ENCODE measurements at places on chromosomes 6 and 20.
A peak's percentile ranks its signal among the peaks of the same experiment; 100 is the strongest.

- no peak for DNase-seq
Measured at GRCh38 chr6:109662192-109662591, 28.8 kb downstream of the AK9 start.

- DNase-seq, result no peak
Measured at GRCh38 chr6:11710311-11710761, 68.3 kb downstream of the ADTRP start.

DNA sequence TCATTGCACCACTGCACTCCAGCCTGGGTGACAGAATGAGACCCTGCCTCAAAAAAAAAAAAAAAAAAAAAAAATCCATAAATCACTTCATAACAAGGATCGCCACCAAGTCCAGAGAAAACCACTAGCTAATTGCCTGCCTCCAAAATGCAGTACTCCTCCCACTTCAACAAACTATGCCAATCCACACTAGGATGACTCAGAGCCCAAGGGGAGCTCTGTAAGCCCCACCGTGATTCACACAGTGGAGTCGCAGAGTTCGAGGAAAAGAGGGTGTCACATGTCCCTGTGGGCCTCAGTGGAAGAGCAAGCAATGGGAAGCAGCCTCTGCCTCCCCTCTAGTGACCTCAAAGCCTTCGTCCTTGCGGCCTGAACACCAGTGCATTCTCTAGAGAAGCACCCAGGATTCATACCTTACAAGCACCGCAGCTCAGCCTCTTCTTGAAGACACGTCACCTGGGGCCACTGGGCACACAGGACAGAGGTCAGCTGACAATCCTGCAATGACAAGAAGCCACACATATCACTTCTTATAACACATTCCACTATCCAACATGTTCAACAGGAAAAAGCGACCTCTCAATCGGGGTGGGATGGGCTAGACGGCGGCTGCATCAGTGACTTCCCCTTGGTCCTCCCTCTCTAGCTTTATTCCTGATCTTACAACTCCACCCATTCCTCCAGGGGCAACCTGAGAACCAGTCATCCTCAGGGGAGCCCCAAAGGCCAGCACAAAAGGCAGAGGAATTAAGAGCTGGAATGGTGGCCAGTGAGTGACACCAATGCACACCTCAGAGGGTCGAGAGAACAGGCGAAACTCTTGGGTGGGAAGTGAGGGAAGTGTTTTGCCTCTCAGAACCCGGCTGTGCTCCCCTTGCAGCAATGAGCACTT, 8.9 kb downstream of the SNHG17 start:
- DNase-seq, result no peak

- DNase-seq, result no peak
Measured at GRCh38 chr6:138815221-138815620, 19.3 kb downstream of the ECT2L start.

GRCh38 chr20:57872816-57873409, 163.1 kb upstream of the PMEPA1 start:
- DNase-seq, result no peak

- no peak for DNase-seq
Measured at GRCh38 chr6:129281168-129281796, 398.3 kb downstream of the LAMA2 start.

DNA sequence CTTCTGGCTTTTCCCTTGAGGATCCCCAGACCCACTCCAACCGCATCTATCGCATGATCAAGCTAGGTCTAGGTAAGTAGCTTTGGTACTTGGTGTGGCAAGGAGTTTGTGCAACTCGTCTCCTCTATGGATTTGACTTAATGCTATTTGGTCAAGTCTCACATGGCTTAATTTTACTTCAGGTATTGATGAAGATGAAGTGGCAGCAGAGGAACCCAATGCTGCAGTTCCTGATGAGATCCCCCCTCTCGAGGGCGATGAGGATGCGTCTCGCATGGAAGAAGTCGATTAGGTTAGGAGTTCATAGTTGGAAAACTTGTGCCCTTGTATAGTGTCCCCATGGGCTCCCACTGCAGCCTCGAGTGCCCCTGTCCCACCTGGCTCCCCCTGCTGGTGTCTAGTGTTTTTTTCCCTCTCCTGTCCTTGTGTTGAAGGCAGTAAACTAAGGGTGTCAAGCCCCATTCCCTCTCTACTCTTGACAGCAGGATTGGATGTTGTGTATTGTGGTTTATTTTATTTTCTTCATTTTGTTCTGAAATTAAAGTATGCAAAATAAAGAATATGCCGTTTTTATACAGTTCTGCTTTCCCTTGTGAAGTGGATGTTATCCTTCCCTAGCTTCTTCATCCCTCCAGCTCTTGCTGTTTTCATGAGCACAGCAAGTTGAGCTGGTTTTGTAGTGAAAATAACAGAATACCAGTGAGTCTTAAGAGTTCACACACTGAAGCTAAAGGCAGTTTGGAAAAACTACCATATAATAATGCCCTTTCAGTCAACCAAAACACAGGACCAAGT, 3.8 kb downstream of the SLC35B2 start:
- DNase-seq, result no peak

GRCh38 chr20:10240655-10241054, 22.0 kb downstream of the SNAP25 start:
- no peak for DNase-seq

DNA sequence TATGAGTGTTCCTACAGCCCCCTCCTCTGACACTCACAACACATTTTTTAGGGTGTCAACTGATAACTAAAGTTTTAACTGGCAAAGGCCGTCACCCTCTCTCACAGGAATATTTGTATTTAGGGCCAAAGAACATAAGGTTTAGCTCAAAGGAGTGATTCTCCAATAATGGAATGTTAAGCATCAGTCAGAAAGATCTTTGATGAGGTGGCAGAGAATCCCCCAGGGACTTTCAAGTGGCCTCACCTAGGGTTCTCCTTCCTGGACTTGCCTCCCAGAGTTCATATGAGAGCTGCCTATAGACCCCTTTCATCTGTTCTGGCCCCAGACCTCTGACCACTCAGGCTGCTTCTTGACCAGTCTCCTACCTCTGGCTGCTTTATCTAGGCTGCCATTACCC, 7.4 kb upstream of the SCUBE3 start:
- no peak for DNase-seq

GRCh38 chr20:44302026-44302669, 8.9 kb downstream of the FITM2 start:
- no peak for DNase-seq

GRCh38 chr6:57265755-57266221, 43.7 kb upstream of the RAB23 start:
- DNase-seq, result peak; percentile 76

GRCh38 chr6:85453490-85453889, 3.6 kb downstream of the NT5E start:
- no peak for DNase-seq

DNA sequence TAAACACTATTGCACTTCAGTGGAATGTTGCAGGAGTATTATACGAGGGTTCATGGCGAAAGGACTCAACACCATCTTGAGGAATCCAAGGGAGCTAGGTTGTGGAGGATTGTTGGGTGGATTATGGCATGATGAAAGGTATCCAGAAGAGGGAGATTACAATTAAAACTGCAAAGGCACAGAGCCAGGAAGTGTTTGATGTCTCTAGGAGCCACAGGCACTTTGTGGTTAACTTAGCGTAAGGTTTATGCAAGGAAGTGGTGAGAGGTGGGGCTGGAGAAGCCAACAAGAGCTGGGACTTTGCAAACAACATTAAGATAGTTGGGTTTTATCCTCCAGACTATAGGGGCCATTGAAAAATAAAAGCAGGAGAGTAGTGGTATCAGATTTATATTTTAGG, 86.6 kb upstream of the TPD52L1 start:
- no peak for DNase-seq

DNA sequence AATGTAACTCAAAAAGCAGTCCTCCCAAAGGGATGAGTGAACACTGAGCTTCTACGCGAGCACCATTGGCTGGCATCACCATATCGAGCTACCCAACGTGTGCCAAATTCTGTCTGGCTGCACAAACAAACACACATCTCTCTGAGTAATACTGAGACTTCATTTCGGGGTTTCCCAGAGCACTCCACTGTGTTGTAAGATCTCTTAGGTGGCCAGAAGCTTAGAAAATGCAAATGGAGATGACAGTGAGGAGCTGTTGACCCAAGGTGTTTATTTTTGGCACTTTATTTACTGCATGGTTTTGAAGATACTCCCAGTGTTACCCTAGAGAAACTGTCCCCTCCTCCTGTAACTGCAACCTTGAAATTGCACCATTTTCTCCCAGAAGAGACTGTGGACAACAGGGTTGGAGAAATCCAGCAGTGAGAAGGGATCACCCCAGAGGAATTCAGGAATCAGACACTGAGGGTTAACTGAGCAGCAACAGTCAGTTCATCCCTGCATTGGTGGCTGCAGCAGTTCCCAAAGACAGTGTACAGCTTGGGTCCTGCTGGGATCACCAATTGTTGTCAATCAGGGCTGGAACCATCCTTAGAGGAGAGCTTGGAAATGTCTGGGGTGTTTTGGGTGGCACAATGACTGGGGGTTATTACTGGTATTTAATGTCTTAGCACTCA, 1.0 kb upstream of the RIPOR2 start:
- no peak for DNase-seq

DNA sequence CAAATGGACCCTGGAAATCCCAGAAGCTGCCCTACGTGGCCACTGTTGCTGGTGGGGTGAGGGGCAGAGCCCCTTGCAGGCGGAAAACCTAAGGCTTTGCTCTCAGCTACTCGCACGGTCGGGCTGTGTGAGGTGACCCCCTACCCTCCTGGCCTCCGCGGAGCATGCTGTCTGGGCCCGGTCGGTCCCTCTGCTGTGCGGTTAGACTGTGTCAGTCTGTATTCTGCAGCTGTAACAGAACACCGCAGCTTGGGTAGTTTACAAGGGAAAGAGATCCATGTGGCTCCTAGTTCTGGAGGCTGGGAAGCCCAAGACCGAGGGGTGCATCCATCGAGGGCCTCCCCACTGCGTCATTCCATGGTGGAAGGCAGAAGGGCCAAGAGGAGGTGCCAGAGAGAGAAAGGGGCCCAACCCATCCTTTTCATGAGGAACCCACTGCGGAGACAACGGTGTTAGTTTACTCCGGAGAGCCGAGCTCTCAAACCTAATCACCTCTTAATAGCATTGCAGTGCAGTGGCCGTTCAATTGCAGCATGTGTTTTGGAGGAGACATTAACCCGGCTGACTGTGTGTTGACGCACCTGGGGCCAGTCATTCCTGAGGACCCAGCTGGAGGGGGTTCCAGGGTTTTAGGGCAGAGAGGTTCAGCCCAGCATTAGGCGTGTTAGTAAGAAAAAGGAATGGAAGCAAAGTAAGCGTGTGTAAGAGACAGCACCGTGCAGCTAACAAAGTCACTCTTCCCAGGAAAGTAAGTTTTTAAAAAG, 18.3 kb downstream of the COL9A3 start:
- no peak for DNase-seq

DNA sequence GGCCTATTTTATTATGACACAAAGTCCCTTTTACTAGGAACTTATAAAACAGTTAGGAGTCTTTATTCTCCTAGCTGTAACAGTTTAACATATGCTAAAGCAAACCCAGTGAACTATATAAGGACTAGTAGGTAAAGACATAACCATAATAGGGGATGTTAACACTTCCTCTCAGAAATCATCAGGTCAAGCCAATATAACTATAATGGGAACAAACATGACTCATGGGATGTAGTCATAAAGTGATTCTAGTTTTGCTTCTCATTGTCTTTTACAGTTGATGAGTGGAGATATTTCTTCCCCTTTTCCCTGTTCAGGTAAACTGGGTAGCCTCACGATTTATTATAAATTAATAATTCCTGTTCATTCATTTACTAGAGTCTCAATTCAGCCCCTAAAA, 9.7 kb downstream of the PTCHD4 start:
- no peak for DNase-seq

DNA sequence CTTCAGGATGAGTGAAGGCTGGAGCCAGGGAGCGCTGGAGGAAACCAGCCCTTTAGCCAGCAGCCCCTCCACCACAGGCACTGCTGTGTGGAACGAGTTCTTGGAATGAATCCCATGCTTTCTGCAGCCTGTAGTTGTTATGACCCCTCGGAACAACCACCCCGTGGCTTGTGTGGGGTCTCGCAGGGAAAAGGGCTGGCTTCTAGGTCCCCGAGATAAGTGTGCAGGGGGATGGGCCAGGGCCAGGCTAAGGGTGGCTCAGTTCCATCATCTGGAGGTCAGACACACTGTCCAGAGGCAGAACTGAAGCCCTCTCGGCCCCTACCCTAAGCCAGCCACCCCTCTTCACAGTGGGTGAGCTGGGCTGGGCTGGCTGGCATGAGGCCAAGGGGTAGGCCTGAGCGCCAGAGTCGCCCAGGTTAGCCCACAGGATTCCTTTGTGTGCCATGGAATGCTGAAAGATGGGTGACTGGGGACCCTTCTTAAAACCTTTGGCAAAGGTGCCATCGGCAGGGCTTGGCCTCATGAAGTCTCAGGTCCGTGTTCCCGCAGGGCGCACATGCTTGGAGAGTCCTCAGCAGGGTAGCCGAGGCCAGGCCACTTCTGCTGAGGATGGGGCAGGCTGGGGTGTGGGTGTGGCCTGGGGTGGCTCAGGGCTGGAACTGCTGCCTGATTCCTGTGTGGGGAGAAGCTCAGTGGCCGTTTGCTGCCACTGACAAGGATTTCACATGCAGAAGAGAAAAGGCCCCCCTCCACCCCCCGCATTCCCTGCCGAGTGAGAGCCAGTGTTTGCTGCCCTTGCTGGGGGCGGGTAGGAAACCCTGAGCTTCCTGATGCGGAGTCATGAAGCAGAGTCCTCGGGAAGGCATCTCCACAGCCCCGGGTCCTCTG, 24.6 kb downstream of the SPATA2 start:
- DNase-seq, result no peak

DNA sequence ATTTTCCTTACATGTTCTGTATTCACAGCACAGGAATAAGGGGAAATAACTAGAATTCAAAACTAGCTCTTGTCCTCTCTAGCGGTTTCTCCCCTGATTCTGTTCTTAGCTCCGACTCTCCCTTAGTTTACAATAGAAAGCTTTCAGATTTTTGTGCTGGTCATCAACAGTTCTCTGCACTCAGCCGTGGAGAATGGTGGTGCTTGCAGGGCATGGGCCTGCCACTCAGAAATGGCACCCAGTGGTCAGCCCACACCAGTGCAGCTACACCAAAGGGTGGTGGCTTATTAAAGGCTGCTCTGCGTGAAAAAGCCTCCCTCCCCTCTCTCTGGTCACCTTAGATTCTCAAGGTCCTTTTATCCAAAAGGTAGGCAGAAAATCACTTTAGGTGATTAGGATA, 123.5 kb downstream of the SASH1 start:
- DNase-seq, result no peak

DNA sequence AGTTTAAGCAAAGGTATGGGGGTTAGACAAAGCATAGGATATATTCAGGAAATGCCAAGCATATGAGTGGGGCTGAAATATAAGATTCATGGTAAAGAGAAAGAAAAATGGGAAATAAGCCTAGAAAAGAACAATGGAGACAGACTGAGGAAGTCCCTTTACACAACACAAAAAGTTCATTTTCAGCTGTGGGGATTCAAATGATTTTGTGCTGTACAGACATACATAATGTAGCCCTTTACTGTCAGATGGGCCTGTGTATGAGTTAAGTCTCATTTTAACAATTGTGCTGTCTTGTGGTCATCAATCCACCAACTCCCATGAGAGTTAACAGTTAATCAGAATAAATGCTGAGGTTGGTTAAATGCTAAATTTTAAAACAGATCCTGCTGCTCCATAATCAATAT, 37.2 kb downstream of the REV3L start:
- DNase-seq, result no peak

- DNase-seq, result no peak
Measured at GRCh38 chr6:138105880-138106664, 1.1 kb downstream of the PERP start.
